Prostate gland (tissue), 2 donors: ENCODE measurements at places on chromosomes 3 and 15. TPM values are rescaled to one million over a fixed set of nuclear protein-coding genes. Genes with fewer than 3 reads are reported as not detected.

Gene MEX3B
- 47.6 TPM for total RNA-seq

Gene SPINK8
- 4.9 TPM for total RNA-seq

Gene NEK10
- 9.1 TPM for total RNA-seq

Gene CCRL2
- 0.09 TPM for total RNA-seq

Gene DENND6A
- 19.4 TPM for total RNA-seq

Gene MASP1
- 22.1 TPM for total RNA-seq

Gene ADAMTS17
- 2.7 TPM for total RNA-seq

Gene SEMA6D
- total RNA-seq = 9.8 TPM

Gene SNX4
- total RNA-seq = 50.7 TPM

Gene DAZL
- 21.5 TPM for total RNA-seq

Gene CMC1
- 16.2 TPM for total RNA-seq

Gene NR2E3
- total RNA-seq = 0.51 TPM
